ENCODE measurements at places on chromosomes 2 and 18.

DNA sequence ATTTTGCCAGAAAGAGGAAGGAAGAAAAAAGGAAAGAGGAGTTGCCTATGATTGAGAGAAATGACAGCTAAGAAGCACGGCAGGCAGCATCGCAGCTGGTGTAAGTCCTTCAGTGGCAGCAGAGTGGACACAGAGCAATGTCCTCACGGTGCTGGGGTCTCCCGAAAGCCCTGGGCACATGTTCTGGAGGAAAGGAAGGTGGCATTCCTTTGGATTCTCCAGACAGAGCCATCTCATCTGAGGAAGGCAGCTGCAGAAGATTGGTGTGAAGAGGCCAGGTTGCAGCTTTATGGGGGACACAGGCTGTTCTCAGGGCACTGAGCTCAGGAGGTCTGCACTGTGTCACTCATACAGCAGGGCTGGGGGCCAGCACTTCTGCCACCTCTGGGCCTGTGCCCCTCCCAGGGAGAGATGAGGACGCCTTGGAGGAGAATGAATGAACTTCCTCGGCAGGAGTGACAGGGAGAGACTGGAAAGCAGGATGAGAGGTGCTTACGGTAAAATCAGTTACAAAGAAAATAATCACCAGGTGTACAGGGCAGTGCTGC lies 252.0 kb upstream of the MYT1L start:
- DNase-seq = peak; percentile 34

- no peak for DNase-seq
These were observed 33.3 kb downstream of the BMP10 start for GRCh38 chr2:68837861-68838341.

DNA sequence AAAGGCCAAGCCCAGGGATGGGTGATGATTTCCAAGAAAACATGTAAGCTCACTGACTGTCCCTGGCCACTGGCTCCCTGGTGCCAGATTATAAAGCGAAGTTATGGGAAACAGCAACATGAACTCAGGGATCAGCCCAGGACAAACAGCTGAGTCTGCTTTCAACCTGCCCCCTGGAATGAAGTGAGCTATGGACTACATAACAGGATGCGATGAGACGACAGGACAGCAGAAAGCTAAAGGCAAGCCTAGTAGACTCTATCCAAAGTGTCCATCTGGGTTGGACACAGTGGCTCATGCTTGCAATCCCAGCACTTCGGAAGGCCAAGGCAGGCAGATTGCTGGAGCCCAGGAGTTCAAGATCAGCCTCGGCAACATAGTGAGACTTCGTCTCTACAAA lies 16.6 kb upstream of the KCMF1 start:
- DNase-seq = no peak

DNA sequence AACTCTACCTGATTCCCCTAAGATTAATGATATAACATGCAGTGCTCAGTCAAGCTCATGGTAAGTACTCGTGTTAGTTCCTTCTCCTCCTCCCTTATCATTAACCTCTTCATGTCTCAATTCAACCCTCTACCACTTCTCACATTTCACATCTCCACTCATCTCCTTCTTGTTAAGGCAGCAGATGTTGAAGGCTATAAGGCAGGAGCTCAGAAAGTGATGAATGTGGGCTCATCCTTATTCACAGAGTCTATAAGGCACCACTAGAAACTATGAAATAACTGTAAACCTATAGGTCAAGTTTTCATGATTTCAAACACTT lies 56.0 kb downstream of the CLHC1 start:
- no peak for DNase-seq

DNA sequence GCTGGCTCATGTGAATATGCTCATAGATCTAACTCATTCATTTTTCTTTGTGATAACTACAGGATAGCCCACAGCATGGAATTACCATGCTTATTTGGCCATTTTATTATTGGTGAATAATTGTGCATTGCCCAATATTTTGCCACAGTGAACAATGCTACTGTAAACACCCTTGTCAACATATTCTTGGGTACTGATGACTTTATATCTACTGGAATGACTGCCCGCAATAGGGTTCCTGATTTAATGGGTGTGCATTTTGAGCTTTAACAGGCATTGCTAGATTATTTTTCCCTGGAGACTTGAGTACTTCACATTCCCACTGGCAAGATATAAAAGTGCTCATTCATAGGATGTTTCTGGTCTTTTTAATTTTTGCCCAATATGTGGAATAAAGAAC lies 42.7 kb upstream of the EVA1A start:
- DNase-seq = no peak
